ENCODE measurements at places on chromosomes 2 and 18. TPM values are rescaled to one million over a fixed set of nuclear protein-coding genes. Genes with fewer than 3 reads are reported as not detected.

DNA sequence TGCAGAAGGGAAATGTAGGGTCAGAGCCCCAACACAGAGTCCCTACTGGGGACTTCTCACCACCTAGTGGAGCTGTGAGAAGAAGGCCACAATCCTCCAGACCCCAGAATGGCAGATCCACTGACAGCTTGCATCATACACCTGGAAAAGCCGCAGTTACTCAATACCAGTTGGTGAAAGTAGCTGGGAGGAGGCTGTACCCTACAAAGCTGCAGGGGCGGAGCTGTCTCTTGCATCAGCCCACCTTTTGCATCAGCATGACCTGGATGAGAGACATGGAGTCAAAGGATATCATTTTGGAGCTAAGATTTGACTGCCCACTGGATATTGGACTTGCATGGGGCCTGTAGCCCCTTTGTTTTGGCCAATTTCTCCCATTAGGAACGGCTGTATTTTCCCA is 237.3 kb downstream of the CALCRL start:
- DNase-seq = no peak

DNA sequence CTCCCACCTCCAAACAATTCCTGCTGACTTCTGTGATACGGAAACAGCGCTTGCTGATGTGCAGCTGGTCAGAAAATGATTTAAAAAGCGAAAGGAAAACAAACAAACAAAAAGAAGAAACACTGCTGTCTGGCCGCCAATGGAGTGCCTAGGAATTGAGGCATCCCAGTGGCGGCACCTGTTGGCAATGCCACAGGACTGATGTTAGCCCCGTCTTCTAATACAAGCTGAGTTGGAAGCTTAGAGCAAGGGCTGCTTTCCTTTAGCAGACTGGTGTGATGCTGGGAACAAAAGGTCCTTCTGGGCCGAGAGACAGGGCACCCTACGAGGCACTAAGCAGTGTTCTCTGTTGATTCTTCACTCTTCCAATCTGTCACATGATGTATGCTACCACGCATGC is 163.6 kb upstream of the REV1 start:
- no peak for DNase-seq

DNA sequence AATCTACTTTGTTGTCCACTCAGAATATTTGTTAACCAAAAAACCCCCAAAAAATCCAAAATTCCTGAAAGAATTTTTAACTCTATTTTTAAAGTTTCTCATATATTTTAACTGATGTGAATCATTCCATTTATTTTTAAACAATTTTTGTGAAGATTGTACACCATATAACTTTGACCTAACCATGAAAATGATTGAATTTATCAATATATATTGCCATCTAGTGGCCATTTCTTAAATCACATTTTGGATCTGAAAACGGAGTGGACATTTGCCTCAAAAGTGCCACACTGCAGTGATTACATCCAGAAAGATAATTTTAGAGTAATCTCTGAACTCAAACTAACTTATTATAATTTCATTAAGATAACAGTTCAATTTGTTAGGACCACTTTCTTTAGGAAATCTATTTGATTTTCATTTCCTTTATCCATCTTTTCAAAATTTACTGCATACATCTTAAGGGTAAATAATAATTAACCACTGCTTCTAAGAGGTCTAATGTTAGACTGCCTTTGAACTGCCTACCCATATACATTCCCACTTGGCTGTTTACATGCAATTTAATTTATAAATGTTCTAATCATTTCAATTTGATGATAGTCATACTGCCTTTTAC is 71.1 kb downstream of the DSC3 start:
- peak; percentile 43 for DNase-seq

- no peak for DNase-seq
Measured at GRCh38 chr2:226190479-226191252, 609.0 kb downstream of the IRS1 start.

GRCh38 chr2:82667491-82667890 is 1791.6 kb downstream of the SUCLG1 start:
- no peak for DNase-seq

DNA sequence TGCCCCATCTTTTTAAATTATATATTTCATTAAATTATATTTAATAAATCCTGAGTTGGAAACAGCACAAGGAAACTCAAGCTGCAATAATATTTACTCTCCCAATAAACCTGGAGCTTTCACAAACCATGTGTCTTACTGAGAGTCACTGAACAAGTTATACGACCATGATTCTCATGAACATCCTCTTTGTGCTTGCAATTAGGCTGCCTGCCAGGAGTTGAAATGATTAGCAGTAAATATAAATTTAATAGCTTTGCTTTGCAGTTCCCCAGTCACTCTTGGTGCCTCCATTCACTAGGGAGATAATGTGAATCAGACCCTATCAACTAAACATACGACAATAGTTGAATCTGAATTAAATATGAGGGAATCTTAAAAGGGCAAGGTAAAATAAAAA is 905.1 kb downstream of the NRXN1 start:
- DNase-seq = no peak

MOCOS gene
- total RNA-seq = 29.7 TPM

GRCh38 chr2:164044622-164045021 is 308.8 kb upstream of the FIGN start:
- DNase-seq = no peak

DQX1 gene
- not detected for total RNA-seq

Measured in NCI-H460 (cell line).